ENCODE measurements at places on chromosomes 16 and 17. TPM values are rescaled to one million over a fixed set of nuclear protein-coding genes. Genes with fewer than 3 reads are reported as not detected.
A peak's percentile ranks its signal among the peaks of the same experiment; 100 is the strongest.

The ZNF423 gene
- total RNA-seq = not detected

DNA sequence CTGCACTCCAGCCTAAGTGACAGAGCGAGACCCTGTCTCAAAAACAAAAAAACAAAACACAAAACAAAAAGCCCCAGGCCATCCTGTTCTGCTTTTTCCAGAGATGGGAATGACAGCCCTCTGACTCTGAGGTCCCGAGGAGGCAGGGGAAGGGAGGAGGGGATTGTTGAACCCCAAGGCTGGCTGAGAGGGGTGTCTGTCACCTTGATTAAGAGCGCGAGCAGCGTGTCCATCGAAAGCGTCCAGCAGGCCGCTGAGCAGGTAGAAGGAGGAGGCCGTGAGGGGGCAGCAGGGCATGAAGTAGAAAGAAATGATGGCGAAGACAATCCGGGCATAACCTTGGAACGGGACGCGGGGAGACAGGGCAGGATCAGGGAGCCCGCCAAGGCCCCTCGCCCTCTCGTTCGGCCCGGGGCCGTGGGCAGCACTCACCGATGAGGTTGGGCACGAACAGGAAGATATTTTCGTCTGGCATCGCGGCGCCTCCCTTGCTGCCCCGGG is 593 bp downstream of the CDIPT start:
- peak overlapping the region; percentile 98 for H3K27ac ChIP-seq
- no peak for DNase-seq
- peak overlapping the region; percentile 99 for H3K4me3 ChIP-seq
- peaks cover 19% of the 10 kb centered on the region for H3K4me1 ChIP-seq
- peaks cover 2% of the 10 kb centered on the region for H3K27me3 ChIP-seq

The UBTF gene
- total RNA-seq = 158 TPM

The SDR42E2 gene
- not detected for total RNA-seq
